ENCODE measurements at places on chromosomes 12 and 14.
A peak's percentile ranks its signal among the peaks of the same experiment; 100 is the strongest.

DNA sequence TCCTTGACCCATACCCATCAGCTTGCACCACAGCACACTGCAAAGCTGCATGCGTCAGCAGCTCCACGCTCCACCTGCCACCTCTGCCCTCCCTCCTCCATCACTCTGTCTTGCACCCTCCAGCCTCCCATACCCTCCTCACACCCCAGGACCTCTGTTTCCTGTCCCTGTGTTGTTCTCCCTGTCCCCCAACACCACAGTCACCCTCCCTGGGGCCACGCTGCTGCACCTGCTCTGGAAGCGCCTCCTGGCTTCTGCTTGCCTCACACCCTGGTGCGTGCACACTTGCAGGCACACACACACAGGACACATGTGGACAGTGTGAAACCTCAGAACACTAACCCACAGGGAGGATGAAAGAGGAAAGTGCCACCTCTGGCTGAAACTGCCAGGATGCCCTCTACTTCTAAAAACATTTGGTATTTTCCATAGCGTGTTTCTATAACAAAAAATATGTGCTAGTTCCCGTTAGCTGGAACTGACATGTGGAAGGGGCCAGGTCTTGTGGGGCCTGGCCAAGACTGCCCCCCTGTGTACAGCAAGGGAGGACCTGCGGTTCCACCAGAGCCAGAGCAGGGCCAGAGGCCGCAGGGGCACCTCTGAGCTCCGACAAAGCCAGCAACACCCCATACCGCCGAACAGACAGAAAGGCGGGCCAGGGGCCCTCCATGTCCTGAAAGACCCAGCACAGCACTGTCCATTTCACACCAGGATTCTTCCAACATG lies 10.0 kb downstream of the BRF1 start:
- no peak for DNase-seq

DNA sequence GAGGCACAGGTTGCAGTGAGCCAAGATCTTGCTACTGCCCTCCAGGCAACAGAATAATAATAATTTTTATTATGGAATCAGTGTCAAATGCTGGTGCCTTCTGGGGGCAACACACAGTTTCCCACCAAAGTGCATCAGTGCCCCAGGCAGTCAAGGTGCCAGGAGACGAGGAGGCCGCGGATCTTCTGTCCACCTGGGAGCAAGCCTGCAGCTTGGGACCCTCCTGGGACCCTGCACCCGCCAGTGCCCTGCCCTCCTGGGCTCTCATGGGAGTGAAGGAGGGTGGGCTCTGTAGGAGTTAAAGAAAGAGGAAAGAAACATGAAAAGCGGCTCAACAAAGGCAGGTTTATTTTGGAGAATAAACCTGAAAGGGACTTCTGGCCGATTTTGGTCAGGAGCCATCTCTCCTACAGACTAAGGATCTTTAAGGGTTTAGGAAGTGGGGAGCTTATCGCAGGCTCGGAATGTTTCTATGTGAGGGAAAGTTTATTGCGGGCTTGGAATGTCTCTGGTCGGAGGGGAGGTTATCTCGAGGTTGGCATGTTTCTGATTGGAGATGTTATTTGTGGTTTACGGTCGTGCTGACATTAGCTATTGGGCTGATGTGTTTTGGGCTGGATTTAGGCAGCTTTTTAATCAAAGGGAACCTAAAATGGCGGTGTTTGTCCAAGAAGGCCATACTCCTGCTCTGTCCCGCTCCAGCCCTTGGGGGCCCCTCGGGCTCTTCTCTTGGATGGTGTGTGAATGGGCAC lies 1.1 kb upstream of the ASPG start:
- no peak for DNase-seq

- DNase-seq: no peak
These were observed 5.5 kb downstream of the PRKCH start for GRCh38 chr14:61326847-61327246.

DNA sequence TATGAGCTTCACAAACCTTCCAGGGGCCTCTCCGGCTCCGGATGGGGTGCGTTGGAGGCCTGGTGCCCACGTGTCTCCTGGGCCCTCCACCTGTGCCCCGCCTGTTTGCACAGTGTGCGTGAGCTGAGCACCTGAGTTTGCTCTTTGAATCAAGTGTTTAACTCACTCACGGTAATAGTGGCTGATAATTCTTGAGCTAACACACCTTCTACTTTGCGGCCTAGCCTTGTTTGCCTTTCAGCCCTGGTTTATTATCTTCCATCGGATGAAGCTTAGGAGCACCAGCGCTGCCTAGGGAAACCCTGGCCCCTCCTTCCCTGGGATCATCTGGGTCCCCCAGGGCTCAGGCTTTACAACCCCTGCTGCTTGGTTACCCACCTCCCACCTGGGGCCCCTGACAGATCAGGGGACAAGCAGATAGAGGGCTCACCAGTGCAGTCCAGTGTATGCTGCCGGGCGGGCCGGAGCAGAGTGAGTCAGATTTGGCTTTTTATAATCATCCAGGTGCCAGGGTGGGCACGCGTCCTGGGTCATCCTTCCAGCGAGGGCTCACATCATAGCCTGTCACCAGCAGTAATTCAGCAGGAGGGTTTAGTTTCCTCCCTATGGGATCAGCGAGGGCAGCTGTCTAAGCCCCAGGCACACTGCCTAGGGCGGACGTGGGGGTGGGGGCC lies 62.8 kb upstream of the RFLNA start:
- no peak for DNase-seq

DNA sequence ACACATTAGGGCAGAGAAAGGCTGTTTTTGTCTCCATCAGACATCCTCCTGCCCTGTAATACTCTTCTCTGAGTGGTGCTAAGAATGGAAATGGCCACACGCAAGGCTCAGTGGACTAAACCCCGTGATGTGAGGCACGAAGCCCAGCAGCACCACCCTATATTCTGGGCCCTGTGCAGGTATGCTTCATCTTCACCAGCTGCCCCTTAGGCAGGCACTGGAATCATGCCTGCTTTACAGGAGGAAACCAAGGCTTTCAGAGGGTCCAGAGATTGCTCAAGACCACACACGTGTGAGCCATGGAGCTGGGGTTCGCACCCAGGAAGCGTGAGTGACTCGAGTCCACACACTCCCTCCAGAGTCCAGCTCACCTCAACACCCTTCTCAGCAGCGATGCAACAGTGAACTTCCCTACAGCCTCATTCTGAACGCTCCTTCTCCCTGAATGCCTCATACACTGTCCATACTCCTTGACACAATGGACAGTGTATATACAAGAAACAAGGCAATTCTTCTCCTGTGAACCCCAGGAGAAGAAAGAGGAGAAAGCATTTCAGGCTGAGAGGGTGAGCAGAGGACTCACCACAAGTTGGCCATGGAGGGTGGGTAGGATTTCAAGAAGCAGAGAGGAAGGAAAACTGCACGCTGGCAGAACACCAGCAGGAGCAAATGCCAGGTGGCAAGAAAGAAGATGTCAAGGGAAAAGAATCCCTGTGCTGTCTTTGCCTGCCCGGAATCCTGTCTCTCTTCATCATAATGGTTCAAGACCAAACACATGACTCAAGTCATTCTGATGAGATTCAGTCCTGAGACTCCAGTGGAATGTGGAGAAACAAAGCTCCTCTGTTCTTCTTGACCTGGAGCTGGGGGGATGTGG lies 39.1 kb downstream of the NT5DC3 start:
- no peak for DNase-seq

- no peak for DNase-seq
These were observed 19.0 kb downstream of the OTUB2 start for GRCh38 chr14:94045101-94045500.

- no peak for DNase-seq
These were observed 218.6 kb downstream of the SYT1 start for GRCh38 chr12:79083181-79083580.

- no peak for DNase-seq
These were observed 247.6 kb upstream of the PWP1 start for GRCh38 chr12:107437954-107438353.

DNA sequence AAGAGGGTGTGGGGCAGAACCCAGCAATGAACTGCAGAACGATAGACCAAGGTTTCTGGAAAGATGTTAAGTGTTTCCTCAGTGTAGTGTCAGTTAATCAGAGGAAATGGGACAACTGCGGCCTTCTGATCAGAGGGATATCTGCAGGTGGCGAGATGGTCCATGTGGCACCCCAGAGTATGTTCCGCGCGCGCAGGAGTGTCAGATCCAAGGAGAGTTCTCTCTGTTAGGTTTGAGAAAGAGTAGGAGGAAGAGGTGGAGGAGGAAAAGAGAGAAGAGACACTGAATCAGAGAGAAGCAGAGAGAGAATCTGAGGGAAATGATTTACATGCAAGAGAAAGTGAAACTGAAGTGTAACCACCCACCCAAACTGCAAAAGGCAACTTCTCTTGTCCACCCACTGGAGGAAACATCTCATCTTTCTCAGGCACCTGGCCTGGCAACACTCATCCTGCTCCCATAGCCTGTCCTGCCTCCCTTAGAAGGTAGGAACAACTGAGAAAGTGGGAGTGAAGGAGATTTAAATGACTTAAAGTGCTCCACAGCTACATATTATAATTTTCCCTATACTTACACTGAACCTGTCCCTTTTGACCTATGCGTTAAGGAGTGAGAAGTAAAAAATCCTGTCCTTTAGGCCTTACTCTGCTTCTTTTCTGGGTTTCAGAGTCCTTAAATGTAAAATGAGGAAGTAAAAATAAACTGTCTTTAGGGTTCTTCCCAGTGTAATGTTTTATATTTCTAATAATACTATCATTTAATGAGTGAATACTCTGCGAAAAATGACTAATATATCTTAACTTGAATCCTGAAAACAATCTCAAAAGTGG lies 6.8 kb upstream of the TESPA1 start:
- peak; percentile 44 for DNase-seq

DNA sequence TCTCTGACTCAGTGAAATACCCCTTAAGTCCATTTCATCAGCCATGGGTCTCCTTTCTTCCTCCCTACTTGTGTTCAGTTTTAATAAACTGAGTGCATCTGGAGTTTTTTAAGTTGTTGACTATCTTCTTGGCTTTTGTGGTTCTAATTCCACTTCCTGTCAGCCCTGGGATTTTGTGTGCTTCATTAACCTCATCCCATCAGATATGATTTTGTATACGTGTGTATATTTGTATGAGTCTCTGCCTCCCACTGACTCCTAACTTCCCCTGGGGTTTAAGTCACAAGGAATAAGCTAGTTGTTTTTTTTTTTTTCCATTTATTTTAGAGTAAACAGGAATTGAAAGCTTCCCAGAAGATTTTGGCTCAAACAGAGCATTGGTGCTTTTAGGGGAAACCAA lies 62.7 kb downstream of the TTLL5 start:
- DNase-seq: no peak

GRCh38 chr12:76679778-76680177 lies 84.1 kb upstream of the ZDHHC17 start:
- no peak for DNase-seq

DNA sequence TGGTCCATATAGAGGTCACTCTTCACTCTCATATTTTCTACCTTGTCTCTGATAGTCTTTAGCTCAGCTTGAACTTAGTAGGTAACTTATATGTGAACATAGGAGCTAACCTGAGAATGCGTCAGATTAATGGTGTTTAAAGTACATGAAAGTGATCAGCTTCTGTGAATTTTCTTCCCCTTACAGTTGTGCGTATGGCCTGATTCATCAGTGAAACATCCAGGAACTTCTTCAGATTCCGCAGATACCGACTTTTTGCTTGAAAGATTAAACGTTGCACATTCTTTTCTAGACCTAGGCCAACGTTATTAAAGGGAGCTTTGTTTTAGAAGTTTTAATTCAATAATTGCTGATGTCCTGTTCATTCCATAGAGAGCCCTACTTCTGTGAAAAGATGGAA lies 1945.1 kb upstream of the SEL1L start:
- DNase-seq: no peak

GRCh38 chr14:102201776-102202175 lies 62.1 kb downstream of the WDR20 start:
- no peak for DNase-seq

DNA sequence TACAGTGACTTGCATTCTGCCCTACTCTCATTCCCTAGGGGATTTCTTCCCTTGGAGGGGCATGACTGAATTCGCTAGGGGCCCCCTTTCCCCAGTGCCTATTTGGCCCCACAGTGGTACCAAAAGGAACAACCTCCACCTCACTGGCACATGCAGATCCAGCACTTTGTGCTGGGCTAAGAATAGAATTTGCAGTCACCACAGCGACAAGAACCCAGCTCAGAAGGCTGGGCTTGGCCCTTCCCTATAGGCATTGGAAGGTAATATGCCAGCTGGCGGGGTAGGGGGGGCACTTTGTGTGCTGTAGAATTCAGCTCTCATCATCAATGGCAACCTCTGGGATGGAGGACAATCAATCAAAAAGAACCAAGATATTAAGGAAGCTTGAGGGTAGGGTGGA lies 13.9 kb downstream of the BAZ2A start:
- no peak for DNase-seq

- DNase-seq: no peak
These were observed 3.2 kb downstream of the JDP2 start for GRCh38 chr14:75430976-75431375.

GRCh38 chr12:93778306-93778705 lies 101.1 kb downstream of the CRADD start:
- DNase-seq: no peak

DNA sequence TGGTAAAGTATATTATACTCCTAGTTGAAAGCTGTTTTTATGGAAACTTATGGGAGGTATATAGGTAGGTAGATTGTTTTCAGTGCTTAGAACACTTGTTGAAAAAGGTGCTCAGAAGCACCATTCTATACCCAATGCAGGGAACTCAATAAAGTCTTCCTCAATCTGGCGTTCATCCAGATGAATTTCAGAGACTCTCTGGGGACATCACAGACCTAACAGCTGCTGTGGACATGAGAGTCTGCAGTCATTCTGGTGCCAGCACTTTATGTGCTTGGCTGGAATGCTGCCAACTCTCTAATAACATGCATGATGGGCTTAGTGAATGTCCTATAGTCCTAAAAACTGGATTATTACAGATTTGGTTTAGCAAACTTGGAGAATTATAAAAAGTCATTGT lies 115.9 kb downstream of the NTN4 start:
- no peak for DNase-seq

GRCh38 chr12:6647083-6647604 lies at the start of gene ACRBP:
Gene ACRBP (minus strand): TSS chr12:6647432. CDS start chr12:6647366, 66 bp downstream.
- DNase-seq: peak; percentile 43

DNA sequence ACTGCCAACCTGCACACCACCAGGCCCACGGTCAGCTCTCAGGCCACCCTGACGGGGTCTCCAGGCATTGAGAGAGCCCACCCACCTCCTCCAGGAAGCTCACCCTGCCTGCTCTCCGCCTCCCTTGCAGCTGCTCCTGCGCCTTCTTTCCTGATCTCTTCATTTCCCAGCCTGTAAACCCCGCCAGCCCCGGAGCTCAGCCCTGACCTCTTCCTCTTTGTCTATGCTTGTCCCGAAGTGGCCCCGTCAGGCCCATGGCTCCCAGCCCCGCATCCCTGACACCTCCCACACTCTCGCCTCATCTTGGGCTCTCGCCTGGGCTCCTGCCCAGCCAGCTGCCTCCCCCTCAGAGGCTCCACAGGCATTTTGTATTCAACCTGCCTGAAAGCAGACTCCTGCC lies 139.3 kb downstream of the CALM1 start:
- DNase-seq: no peak

GRCh38 chr12:24823808-24824515 lies 124.9 kb downstream of the BCAT1 start:
- DNase-seq: no peak

- no peak for DNase-seq
These were observed 58.9 kb upstream of the HMGA2 start for GRCh38 chr12:65765436-65765813.

- no peak for DNase-seq
These were observed 23.1 kb downstream of the ABCB9 start for GRCh38 chr12:122943196-122943595.
